ENCODE measurements at places on chromosomes 7 and 10.

- no peak for DNase-seq
Observed at GRCh38 chr7:5652118-5652517, 129.3 kb downstream of the RNF216 start.

GRCh38 chr7:135645296-135645904, 16.9 kb upstream of the STMP1 start:
- DNase-seq = no peak

DNA sequence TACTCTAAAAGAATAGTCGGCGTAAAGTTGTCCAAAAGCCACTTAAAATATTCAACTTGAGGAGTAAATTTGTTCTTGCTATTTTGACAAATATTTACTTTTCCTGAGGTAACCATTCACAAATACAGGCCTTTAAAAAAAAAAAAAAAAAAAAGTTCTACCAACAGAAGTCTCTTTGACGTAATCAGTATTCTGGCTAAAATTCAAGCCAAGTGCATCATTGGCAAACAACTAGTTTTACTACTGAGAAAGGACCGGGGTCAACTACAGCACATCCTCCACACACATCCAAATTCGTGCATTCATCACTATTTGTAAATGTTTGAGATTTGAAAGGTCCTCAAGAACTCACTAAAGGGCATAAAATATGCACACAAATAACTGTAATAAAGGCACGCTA, 2.0 kb downstream of the OAT start:
- DNase-seq = no peak

GRCh38 chr10:67550838-67551402, 145.1 kb downstream of the CTNNA3 start:
- no peak for DNase-seq

DNA sequence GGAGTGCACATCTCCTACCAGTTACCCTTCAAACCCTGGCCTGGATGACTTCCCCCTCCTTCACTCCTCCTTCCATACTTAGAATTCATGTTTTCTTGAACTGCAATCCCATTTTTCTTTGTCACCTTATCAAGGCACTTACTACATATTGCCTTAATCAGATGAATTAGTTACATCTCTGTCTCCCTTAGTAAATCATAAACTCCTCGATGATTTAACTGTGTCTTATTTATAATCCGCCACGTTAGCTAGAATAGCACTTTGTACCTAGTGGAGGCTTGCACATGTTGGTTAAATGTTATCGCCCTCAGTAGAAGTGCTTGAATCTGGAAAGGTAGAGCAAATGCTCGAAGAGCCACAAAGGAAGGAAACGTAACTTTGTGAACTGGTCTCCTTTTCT, 94.7 kb upstream of the RAB11FIP2 start:
- DNase-seq = no peak
